Stimulated activated CD4-positive, alpha-beta T cell treated with anti-CD3 and anti-CD28 coated beads, Interleukin-4, amount 100 ng/mL, for 48 hours (primary cell): ENCODE measurements at places on chromosomes 3 and 15.

DNA sequence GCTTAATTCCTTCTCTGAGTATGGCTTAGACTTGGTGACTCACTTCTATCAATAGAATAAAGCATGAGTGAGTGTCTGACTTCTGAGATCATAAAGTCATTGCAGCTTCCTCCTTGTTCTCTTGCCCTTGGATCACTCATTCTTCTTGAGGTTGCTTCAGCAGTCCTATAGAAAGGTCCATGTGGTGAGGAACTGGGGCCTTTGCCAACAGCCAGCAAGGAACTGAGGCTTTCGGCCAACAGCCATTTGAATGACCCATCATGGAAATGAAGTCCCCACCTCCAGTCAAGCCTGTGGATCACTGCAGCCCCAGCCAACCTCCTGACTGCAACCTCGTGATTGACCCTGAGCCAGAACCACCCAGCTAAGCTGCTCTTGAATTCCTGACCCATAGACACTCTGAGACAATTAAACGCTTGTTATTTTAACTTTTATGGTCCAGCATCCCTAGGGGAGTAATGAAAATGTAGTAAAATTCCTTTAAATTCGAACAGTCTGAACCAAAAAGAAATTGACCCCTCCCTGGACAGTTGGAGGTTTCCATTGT, 84.5 kb downstream of the WDR76 start:
- no peak for DNase-seq

DNA sequence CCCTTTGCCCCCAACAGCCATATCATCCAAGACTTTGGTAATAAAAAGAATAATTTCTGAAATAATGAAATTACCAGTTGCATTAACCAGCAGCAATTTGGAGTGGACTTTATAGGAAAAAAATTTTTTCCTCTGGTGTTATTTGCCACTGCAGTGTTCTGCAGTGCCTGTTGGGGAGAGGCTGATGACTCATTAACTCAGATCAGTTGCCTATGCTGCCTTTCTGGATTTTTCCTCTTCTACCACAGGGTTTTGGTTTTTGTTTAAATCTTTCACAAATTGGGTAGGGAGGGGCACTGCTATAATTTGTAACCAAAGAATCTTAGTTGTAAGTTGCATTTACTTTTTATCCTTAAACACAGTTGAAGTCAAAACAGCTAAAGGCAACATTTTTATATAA, 22.7 kb downstream of the ATP6V1A start:
- no peak for DNase-seq

DNA sequence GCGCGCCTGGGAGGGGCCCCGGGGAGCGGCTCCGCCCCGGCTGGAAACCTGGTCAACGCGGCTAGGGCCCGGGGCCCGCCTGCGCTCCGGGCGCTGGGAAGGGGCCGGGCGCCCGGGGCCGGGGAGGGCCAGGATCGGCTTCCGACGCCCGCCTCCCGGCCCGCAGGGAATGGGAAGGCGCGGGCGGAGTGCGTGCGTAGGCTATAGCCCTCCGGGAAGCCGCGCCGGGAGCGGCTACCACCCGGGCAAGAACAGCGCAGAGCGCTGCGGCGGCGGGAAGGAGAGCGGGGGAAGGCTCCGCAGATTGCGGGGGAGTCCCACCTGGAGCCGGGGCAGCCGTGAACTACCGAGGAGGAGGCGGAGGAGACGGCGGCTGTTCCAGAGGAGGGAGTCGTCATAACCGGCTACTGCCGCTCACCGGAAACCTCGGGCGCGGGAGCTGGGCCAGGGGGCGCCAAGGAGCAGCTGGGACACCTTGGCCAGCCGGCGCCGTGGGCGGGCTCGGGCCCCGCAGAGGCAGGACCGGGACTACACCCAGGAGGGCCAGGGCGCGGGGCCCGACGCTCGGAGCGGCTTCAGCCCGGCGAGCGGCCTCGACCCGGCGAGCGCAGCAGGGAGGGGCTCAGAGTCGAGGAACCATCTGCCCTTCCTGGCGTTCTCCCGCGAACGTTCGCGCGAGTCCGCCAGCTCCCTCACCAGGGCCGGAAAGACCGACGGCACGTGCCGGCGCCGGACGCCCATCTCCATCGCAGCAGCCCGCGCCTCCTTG, at the start of gene EOGT:
Gene EOGT (minus strand): TSS at position 432 of the 769 bp plus-strand sequence. CDS start 3,838 bp downstream, outside the sequence.
- DNase-seq: peak; percentile 81

GRCh38 chr15:80641384-80641783, 53.7 kb upstream of the ABHD17C start:
- DNase-seq: no peak

DNA sequence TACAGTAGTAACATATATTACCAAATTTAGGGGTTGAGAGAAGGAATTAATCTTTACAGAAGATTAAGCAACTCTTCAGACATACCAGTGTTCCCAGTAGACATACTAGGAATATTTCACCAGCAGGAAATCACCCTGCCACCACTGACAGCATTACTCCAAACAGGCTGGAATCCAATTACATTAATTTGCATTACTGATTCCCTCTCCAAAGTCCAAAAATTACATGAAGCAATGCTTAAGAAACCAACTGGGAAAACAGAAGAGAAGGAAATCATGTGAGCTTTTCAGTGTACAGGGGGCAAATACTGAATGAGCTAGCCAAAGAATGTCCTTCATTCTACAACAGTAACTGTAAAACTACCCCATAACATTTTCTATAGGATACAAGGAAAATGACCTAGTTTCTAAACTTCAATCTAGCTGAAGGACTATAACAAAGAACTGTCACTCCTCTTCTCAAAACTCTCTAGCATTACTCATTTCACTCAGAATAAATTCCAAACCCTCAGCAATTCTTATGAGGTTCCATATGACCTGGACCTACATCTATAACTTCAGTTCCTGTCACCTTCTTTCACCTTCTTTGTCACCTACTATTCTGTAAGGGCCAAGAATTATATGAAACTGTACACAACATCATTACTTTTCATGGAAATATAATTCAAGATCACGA, 72.7 kb downstream of the INO80 start:
- no peak for DNase-seq

DNA sequence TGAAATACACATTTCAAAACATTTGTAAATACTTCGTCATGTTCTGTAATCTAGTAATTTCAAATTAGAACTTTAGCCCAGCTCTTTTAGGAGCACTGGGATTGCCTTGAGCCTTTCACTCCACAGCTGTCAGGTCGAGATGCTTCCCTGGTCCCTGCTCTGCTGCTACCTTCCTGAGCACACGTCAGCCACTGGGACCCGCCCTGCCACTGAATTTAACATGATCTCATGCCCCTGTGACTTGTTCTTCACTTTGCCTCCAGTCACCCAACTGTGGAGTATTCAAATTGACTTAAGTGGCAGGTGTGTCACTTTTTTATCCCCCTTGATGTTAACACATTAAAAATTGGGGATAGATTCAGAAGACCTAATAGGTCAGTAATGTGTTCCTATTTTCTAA, 3.3 kb downstream of the ARRDC4 start:
- DNase-seq: no peak

GRCh38 chr15:41908736-41909461, 15.0 kb upstream of the SPTBN5 start:
- no peak for DNase-seq

- no peak for DNase-seq
Observed at GRCh38 chr3:146314871-146315270, 64.0 kb upstream of the PLSCR4 start.

DNA sequence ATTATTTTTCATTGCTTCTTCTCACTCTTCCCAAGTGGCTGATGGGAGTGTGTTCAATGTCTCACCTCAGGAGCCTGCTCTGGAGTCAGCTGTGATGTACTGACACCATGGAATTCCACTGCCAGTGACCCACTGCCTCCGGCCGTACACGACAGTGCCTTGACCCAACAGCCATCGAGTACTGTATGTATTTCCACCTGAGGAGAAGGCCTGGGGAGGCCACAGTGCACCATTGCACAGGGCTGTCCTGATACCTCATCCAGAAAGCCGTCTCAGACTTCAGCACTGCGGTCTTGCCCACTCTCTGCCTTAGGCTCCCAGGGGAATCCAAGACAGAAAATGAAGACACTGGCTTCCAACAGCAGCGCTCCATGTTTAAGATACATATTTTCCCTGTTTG, 51.4 kb upstream of the EIF1B start:
- DNase-seq: no peak

GRCh38 chr15:40806672-40807027, 239 bp upstream of the ZFYVE19 start:
- DNase-seq: no peak

- DNase-seq: no peak
Observed at GRCh38 chr3:1200371-1200770, 107.5 kb downstream of the CNTN6 start.

GRCh38 chr15:28101201-28101600, 2.1 kb upstream of the OCA2 start:
- DNase-seq: no peak

DNA sequence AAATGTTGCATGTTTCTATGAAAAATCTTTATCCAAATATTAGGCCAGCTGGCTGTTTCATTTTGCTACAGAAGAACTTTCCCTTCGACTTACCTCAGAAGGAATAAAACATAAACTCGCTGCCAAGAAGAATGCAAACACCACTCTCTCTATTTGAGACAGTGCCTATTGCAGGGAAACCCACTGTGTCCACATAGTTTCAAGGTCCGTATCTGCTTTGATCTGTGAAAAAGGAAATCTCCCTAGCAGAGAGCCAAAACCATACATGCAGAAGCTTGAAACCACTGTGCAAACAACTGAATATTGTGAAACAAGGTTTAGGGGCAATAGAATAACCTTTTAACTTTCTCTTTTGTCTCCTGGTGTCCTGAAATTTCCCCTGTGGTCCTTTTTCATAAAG, 35.0 kb upstream of the CAPN7 start:
- DNase-seq: no peak

- no peak for DNase-seq
Observed at GRCh38 chr3:41247055-41248004, 48.0 kb downstream of the CTNNB1 start.

DNA sequence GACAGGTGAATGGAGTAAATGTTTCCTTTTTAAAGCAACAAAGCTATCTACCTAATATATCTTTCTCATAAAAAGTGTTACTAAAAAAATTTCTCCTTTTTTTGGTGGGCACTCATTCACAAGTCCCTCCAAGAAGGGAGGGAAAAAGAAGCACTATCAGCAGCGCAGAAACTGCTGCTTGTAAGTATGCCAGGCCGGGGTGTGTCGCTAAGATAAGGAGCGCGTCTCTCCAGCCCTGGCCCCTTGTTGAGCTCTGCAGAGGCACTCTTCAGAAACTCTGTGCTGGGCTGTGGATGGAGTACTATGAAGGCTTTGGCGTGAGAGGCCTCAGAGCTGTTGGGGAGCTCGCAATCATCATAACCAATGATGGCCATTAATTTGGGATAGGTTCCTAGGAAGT, 49.1 kb downstream of the ZDHHC3 start:
- no peak for DNase-seq

DNA sequence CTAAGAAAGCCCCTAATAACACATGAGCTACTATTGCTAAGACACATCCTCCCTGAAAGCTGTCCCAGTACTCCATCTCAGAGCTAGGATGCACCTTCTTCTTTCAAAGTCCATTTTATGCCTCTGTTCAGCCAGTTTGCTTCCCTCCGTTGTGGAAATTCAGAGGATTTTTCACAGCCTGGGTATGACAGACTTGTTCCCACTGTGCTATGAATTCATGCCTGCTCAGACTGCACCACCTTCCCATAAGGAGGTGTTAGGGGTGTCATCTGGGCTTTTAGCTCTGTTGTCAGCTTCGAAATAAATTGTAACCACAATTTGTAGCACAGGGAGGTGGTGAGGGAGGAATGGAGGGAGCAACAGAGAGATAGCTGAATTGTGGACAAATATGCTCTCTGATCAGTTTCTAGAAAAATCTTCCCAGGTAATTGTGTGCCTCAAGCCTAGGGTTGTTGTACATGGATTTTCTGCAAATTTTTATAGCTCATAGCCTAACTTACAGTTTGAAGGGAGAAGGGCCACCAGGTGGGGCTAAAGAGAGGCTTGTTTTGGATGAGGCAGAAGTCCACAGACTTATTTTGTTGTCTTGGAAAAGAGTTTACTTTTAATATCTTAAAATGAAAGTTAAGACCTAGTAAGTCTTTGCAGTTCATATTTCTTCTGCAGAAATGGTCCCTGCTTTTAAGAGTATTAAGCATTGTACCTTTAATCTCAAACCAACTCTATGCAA, 462.0 kb downstream of the PDCD6IP start:
- DNase-seq: peak; percentile 40

DNA sequence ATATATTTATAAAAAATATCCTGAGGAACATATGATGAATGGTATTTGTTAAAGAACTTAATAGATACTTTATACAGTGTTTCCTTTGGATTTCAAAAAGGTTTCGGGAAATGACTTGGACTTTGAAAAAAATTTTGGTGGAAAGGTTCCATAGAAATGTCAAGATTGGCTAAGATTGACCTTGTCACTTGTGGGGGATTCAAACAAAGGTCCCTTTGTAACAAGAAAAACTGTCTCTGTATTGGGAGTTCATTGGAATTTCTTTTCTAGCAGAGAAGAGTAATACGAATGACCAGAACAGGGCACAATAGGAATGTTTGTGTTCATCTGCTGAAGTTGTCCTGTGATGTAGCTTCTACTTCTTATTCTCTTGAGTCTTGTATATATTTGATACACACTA, 43.2 kb downstream of the ARHGEF26 start:
- DNase-seq: no peak

GRCh38 chr3:7536510-7536909, 675.6 kb downstream of the GRM7 start:
- DNase-seq: no peak

GRCh38 chr15:101619615-101619865, 32.6 kb downstream of the TM2D3 start:
- no peak for DNase-seq

DNA sequence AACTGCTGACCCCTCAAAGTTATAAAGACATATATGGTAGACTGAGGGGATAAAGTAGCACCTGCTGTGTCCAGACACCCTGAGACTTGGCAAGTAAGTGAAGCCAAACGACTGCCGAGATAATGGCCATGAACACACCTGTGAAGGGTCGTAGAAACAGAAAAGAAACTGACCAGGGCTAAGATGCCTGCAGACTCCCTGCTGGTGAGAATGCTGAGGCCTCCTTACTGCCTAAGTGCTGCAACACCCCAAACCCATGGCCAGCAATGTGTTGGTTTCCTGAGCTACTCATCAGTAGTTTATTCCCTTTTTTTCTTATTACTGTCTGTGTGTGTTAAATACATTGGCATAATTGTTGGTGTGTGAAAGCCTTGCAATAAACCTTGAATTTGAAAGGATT, 233.8 kb downstream of the ZNF385D start:
- DNase-seq: no peak

GRCh38 chr3:34683851-34684250, 885.4 kb downstream of the PDCD6IP start:
- DNase-seq: peak; percentile 18

- DNase-seq: no peak
Observed at GRCh38 chr15:45320581-45321205, 57.7 kb downstream of the GATM start.

DNA sequence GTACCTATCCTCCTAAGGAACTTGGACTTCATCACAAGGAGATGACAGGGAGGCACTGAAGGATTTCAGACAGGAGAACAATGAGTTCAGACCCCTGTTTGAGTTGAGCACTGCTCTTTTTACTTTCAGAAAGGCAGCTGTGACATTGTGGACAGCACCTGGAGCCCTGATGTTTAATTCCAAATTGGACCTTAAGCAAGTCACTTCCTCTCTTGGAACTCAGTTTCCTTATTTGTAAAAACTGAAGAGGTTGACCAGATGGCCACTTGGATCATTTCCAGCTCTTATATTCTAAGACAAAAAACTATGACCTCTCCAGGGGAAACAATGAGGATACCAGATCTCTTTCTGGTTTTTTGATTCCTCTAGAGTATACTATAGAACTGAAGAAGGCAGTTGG, 34.1 kb upstream of the SMAD3 start:
- DNase-seq: no peak
